ENCODE measurements at places on chromosomes 11 and 22.

DNA sequence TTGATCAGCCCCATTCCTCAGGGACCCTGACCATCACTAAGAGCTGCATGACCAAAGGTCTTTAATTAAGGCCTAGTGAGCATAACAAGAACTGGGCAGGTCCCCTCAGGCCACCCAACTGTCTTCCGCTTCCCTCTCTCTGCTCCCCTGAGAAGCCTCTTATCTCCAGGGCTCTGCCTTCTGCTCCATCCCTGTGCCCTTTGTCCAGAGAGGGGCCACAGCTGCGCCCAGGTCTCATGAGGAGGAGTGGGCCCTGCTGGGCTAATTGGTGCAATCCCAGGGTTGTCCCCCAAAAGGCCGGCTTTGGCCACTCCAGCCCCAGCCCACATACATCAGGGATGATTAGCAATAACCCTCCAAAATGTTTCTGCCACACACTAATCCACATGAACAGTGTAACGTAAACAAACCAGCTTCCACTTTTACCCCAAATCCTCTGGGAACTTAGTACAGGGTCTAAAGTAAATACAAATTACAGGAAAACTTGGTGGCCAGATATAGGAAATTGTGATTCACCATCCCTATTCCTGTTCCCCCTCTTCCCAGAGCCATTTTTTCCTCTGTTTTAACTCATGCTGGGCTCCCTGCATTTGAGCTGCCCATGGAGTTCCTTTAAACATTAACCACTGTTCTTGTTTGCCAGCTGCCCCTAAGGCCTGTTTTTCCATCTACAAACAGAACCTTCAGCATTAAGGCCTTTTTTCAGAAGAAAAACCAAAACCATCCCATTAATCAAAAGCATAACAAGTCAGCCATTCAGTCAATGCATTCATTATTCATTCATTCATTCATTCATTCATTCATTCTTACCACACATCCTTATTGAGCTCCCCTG lies 34.6 kb upstream of the CAVIN3 start:
- DNase-seq = no peak

GRCh38 chr22:44144046-44144569 lies 36.6 kb upstream of the PARVG start:
- DNase-seq = no peak

GRCh38 chr11:3994030-3994640 lies 100.5 kb upstream of the RRM1 start:
- no peak for DNase-seq

GRCh38 chr11:60950933-60951605 lies 907 bp downstream of the SLC15A3 start:
- DNase-seq = no peak

GRCh38 chr22:22380098-22381030 lies 128.2 kb downstream of the ZNF280B start:
- DNase-seq = no peak

DNA sequence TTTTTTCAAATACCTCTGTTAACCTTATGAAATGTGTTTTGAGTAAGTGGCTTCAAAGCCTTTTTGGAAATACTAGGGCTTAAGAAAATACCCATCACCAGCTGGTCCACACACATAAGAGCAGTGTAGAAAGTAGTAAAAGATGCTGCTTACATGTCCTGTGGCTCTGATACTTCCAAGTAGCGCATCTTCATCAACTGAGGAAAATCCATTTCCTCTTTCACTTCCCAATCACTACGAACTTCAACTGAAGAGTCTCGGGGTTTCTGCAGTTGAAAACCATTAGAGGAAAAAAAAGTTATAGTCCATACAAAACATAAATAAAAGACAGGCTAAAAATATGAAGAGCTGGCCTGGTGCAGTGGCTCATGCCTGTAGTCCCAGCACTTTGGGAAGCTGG lies 8.5 kb downstream of the EIF3D start:
- DNase-seq = no peak

DNA sequence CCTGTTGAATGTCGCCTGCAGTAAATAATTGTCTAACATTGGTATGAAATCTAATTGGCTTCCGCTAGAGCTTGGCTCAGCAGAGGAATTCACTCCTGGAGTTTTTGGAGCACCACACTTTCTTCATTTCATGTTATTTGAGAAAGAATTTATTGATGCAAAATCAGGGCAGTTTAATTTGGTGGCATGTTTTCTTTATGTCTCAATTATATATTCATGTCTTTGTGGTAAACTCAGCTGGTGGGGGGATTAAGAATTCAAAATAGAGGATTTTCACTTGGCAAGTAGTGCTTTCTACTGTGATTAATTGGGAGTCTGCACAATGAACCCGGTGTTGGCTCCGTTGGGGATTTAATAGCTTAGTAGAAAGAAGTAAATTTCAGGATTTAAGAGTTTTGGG lies 784.4 kb downstream of the NTM start:
- no peak for DNase-seq

DNA sequence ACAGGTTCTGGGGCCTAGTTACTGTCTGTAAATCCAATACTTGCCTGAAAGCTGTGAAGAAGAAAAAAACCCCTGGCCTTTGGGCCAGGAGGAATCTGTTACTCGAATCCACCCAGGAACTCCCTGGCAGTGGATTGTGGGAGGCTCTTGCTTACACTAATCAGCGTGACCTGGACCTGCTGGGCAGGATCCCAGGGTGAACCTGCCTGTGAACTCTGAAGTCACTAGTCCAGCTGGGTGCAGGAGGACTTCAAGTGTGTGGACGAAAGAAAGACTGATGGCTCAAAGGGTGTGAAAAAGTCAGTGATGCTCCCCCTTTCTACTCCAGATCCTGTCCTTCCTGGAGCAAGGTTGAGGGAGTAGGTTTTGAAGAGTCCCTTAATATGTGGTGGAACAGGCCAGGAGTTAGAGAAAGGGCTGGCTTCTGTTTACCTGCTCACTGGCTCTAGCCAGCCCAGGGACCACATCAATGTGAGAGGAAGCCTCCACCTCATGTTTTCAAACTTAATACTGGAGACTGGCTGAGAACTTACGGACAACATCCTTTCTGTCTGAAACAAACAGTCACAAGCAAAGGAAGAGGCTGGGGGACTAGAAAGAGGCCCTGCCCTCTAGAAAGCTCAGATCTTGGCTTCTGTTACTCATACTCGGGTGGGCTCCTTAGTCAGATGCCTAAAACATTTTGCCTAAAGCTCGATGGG lies 13.5 kb downstream of the PIK3IP1 start:
- DNase-seq = no peak

Data from NCI-H510A (cell line).